ENCODE measurements at places on chromosomes 12 and 14.

DNA sequence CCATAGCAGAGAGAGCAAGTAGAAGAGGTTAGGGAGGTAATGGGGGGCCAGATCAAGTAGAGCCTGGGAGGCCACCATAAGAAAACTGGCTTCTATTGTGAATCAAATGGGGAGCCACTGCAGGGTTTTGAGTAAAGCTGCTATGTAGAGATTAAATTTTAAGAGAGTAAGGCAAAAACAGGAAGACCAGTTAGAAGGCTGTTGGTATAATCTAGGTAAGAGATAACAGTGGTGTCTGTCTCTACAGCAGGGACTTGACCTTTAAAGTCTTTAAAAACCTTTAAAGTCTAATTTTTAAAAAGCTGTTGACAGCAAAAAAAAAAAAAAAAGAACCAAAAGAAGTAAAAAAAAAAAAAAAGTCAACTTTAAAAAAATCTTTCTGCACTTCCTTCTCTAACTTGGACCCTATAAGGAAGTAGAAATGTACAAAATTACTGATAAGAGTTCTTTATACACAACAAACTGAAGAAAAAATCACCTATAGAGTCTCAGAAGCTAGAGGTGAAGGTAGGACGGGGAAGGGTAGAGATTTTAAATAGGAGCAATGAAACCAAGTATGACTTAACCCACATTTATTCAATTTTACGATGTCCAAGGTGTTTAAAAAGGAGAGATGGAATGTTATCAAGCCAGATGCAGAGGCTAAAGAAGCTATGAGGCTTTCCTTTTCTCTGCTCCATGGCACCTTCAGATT lies 26.1 kb downstream of the SGPP1 start:
- DNase-seq, result no peak

DNA sequence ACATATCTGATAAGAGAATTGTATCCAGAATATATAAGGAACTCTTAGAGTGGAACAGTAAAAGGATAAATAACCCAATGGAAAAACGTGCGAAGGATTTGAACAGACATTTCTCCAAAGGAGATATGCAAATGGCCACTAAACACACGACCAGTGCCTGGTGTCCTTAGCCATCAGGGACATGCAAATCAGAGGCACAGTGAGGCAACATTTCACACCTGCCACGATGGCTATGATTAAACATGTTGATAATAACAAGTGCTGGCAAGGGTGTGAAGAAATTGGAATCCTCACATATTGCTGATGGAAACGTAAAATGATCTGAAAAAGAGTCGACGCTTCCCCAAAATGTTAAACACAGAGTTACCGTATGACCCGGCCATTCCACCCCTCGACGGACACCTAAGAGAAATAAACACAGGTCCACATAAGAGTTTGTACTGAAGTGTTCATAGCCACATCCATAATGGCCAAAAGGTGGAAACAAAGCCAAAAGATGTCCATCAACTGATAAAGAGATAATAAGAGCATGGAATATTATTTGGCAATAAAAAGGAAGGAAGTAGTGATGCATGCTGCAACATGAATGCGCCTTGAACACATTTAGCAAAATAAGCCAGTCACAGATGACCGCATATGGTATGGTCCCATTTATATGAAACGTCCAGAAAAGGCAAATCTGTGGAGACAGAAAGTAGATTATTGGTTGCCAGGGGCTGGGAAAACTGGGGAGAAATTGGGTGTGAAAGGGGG lies 6.3 kb upstream of the TMEM121 start:
- no peak for DNase-seq

DNA sequence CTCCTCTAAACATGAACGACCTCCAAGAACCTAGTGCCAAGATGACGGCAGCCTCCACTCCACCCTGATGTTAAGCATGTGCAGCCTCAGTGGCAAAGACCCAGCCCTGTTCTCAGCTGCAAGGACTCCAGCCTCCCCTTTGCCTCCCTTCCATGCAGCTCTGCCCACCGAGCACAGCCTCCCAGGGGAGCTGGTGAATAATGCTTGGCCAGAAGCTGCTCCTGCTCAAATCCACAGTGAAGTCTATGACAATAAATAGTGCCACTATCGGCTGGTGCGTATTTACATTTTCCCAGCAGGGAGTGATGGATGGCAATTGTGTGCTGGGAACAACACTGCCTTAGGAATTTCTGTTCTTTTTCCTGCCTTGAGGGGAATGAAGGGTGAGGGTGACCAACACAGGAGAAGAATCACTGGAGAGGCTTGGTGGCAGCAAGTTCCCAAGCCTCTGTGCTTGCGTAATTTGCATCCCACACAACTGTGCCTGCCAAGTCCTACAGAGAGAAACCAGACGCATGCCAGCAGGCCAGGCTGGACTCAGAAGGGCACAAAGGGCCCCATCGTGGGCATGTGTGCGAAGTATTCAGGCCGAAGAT lies 29.9 kb upstream of the TC2N start:
- no peak for DNase-seq

GRCh38 chr12:69388371-69388770 lies 28.8 kb downstream of the YEATS4 start:
- DNase-seq, result no peak

DNA sequence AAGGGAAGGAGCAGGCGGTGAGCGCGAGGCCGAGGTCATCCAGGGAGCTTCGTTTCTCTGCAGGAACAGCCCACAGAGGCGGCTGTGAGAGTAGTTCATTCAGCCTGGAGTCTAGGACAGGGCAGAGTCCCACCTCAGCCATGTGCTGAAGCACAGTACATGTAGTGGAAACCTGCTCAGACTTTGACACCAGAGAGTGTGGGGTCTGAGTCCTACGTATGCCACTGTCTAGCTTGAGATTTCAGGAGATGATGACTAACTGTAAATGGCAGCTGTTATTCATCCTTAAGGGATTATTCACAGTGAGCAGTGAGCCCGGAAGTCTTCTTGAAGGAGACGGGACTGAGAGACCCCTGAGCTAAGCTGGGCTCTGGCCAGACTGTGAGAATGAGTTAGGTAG lies 938 bp upstream of the SLC6A13 start:
- DNase-seq, result no peak

DNA sequence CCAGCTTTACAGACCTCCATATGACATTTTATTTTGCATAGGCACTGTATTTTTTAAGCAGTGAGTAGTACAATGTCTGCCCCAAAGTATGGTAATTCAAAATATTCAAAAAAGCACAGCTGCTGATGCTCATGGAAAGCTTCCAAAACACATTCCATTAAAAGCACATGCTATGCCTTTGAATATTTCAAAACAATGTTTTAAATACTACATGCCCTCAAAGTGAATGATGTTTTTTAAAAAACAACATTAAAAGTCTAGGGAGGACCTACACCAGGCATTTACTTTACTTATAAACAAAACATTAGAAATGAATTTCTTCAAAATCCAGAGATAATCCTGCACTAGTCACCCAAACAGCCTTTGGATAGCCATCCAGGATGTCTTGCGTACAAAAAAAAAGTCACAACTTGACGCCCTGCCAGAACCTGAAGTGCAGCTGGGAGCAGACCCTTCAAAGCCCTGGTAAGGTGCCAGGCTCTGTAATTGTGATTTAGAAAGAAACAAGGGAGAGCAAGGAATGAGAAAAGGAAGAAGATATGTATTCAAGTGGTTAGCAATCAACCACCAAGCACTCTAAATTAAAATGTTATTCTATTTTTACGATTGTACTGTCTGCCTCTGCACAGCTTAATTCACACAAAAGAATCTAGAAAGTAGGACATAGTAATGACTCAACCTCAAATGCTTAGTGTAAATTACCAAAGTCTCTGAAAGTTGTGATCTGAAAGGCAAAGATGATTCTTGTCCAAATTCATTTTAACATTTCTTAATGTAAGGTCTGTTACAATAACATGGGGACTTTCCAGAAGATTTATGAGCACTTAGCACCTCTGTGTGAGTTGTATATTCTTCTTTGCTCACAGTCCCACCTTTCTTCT lies 31.9 kb downstream of the CEP83 start:
- DNase-seq, result peak; percentile 45

GRCh38 chr12:14126692-14127091 lies 145.3 kb upstream of the GRIN2B start:
- no peak for DNase-seq

DNA sequence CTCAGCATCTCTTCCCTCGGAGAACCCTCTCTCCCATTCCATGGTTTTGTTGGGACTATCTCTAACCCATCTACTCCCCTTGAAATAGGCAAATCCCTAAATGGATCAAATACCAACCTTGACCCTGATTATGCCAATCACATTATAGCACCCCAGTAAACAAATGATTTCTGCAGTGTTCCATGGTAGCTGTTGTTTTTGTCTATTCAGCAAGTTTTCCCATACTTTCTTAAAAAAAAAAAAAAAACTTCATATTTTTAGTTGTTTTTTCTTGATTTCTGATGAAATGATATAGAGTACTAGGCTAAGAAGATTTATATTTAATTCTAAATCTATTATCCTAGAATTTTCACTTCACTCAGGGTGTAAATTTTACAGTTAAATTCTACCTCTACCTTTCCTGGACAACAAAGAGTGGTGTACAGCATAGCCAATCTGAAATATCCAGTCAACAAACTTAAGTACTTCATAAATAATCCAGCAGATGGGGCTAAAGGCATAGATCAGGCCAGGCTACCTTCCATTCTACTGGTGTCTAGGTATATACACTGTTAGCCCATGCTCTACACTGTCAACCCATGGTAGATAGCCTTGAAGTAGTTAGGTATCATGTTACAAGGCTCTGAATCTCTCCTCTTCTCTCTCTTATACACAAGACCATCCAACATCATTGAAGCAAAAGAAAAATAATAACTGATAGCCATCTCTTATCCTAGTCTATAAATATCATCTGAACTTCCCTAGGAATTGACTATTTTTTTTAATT lies 82.2 kb downstream of the PLEKHG7 start:
- peak; percentile 35 for DNase-seq

GRCh38 chr12:124566161-124566996 lies 1.0 kb downstream of the NCOR2 start:
- peak; percentile 71 for DNase-seq

DNA sequence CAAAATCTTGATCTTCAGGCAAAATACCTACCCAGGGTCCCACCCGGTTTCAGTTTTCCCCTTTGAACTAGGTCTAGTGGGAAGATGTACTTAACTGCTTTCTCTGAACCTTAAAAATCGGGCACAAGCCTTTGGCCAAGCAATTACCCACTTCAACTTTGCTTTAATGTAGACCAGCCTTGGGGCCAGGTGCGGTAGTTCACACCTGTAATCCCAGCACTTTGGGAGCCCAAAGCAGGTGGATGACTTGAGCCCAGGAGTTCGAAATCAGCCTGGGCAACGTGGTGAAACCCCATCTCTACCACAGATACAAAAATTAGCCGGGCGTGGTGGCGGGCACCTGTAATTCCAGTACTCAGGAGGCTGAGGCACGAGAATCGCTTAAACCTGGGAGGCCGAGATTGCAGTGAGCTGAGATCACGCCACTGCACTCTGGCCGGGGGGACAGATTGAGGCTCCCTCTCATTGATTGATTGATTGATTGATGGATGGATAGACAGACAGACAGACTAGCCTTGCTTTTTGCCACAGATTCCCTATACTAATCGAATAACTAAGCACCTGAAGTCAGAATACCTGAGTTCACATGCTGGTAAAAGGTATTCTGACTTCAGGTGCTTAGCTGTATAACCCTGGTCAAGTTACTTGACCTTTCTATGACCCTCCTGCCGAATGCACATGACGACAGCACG lies 1.9 kb downstream of the CLIP1 start:
- no peak for DNase-seq

GRCh38 chr12:22634883-22635282 lies 9.9 kb downstream of the ETNK1 start:
- DNase-seq, result no peak

DNA sequence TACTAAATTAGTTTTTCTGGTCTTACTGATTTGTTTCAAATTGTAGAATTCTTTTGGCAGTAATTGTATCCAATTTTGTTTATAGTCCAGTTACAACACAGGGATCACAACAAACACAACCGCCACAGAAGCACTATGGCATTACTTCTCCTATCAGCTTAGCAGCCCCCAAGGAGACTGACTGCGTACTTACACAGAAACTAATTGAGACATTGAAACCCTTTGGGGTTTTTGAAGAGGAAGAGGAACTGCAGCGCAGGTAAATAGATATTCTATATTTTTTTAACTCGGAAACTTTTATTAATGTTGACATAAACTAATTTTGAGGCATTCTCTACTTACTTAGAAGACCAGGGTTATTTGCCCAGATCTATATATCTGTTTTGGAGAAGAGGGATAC lies 17.8 kb downstream of the PAPOLA start:
- no peak for DNase-seq

DNA sequence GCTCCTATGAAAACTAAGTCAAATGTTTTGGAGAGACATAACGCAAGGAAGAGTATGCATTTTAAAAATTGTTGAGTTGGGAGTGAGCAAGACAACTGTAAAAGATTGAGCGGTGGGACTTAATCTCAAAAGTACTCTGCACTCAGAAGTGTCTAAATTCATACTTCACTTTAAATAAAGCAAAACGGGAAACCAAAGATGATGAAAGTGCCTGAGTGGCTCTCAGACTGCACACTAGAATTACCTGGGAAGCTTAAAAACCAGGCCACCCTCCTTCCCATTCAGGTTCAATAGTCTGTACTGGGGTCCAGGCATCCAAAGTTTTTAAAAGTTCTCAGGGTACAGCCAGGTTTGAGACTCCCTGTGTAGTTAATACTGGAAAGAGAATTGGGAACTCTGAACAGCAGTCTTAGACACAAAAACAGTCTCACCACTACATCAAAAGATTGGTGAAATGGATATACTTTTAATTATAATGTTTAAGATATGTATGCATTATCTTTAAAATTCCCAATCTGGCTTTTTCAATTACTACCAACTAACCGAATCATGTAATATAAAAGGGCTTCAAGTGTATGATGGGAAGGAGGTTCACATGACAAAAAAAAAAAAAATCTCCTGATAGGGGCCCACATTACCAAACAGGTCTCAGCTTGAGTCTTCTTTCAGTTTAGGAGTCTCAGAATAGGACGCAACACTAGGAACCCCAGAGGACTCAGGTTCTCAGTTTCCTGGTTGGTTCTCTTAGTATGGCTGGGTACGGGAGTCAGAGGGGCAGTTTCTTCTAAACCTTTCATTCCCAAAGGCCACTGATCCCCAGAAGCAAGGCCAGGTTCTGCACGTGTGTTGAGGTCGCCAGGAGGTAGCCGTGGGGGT lies 1.0 kb downstream of the HOMEZ start:
- DNase-seq, result peak; percentile 48

GRCh38 chr12:80143537-80143936 lies 44.2 kb downstream of the OTOGL start:
- no peak for DNase-seq

- peak; percentile 88 for DNase-seq
These were observed 1.2 kb downstream of the ITGB7 start for GRCh38 chr12:53205747-53206419.

GRCh38 chr12:32027684-32028365 lies 68.6 kb downstream of the RESF1 start:
- no peak for DNase-seq

GRCh38 chr14:33685698-33686097 lies 265.2 kb downstream of the EGLN3 start:
- no peak for DNase-seq

- no peak for DNase-seq
These were observed 125.5 kb downstream of the LMNTD1 start for GRCh38 chr12:25427337-25428249.
